ENCODE measurements at places on chromosomes 6 and 20. TPM values are rescaled to one million over a fixed set of nuclear protein-coding genes. Genes with fewer than 3 reads are reported as not detected.

DNA sequence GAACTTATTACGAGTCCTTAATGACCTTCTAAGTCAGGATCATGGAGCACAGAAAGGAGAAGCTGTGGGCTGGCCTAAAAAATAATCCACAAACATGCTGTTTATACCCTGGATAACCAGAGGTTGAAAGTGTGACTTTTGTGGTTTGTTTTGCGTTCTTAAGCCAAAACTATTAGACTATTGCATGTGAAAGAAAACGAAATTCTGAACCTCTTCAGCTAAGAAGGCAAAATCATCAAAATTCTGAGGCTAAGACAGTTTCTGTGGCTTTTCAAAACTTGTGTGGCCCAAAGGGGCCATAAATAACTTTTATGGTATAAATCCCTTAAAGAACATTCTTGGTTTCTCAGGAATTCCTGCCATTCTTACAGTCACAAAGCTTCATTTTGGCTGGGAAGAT, 251.0 kb downstream of the UST start:
- peaks cover 5% of the 10 kb centered on the region for H3K27me3 ChIP-seq
- H3K36me3 ChIP-seq = peaks cover 9% of the 10 kb centered on the region
- no peak overlapping the region for H3K27ac ChIP-seq
- DNase-seq = no peak
- H3K4me3 ChIP-seq = no peak overlapping the region
- H3K4me1 ChIP-seq = peaks cover 23% of the 10 kb centered on the region

DNA sequence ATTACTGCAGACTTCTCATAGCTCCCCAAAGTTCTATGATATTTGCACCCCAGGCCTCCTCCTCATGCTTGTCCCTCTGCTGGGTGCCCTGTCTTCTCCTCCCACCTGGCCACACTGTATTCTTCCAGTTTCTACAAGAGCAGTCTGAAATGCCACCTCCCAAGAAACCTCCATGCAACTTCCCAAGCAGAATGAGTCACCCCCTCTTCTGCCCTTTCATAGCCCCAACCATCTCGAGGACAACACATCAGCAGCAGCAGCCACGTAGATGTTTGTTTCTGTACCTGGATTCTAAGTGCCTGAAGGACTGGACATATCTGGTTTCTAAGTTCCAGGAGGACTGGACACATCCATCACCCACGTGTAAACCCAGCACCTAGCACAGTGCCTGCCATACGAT, 6.6 kb upstream of the ULBP2 start:
- DNase-seq = no peak
- H3K27me3 ChIP-seq = peaks cover 91% of the 10 kb centered on the region
- peak overlapping the region; percentile 20 for H3K27ac ChIP-seq
- peaks cover 35% of the 10 kb centered on the region for H3K4me1 ChIP-seq
- no peak overlapping the region for H3K4me3 ChIP-seq

The KIFC1 gene
- 167 TPM for total RNA-seq

DNA sequence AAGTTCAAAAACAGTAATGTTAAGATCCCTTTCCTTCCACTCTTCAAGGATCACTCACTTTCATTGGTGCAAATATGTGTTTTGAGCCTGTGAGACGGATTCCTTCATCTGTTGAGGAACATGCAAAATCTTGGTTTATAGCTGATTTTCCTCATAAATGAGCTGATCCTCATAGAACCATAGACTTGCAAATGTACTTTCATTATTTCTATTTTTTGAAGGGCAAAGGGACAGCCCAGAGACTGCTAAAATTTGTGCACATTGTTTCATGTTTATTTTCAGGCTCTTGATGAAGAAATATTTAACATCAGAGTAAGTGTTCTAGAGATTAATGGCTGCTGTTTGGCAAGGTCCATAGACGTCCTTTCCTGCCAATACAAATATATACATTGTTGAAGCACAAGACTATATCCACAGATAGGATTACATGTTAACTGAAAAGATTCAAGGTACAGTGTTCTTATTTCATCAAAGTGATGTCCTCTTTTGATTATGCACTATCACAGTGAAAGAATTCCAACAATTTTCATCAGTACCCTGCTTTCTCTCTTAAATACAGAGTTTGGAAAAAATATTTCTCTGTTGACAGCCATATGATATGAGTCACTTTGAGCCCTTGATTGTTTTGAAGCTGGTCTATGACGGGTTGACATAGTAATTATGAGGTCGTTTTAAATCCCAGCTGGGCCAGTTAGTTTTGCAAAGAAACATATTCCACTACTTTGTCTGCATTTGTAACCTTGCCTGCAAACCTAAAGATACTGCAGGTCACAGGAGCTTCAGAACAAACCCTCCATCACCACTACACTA, 95.7 kb downstream of the FILIP1 start:
- no peaks in the 10 kb centered on the region for H3K4me1 ChIP-seq
- DNase-seq = no peak
- H3K4me3 ChIP-seq = no peak overlapping the region
- no peaks in the 10 kb centered on the region for H3K36me3 ChIP-seq

- DNase-seq = peak; percentile 49
- H3K27me3 ChIP-seq = peaks cover 24% of the 10 kb centered on the region
- H3K27ac ChIP-seq = peak within 1 kb of the TSS; percentile 97
- peaks cover 30% of the 10 kb centered on the region for H3K36me3 ChIP-seq
- peaks cover 37% of the 10 kb centered on the region for H3K4me1 ChIP-seq
Measured at GRCh38 chr20:51542571-51543421, at the start of gene NFATC2. TSS of gene NFATC2 (minus strand) at chr20:51542719. CDS start at chr20:51542499, 220 bp downstream.

DNA sequence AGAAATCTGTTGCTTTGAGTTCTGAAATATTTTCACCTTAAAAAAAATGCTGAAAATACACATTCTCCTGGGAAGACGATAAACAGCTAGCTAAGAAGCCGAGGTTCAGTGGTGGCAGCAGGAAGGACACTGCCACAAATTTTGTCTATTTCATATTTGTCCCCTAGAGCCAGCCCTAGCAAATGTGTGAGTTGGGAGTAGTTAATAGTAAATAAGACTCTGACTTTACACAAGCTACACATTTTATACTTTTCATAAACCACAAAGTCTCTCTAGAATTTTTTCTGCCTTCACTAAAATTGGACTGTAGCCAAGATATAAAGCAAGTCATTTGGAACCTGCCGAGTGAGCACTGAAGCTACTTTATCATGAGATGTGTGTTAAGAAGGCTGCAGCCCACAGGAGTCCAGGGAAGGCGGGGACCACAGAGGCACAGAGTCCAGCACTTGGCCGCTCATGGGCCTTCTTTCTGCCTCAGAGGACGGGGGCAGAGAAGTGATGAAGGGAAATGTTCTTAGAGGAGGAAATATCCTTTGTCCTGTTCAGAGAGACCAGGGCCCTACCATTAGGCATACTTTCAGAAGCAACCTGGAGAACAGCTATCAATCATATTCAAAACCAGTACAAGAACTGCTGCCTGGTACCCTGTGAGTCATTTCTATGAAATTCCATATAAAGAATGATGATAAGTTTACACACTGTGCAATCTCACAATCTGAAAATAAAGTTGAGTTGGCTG, 241.7 kb upstream of the TAB2 start:
- H3K27ac ChIP-seq = no peak overlapping the region
- peaks cover 26% of the 10 kb centered on the region for H3K36me3 ChIP-seq
- H3K4me3 ChIP-seq = no peak overlapping the region

The TSPO2 gene
- not detected for total RNA-seq

- no peak for DNase-seq
- no peaks in the 10 kb centered on the region for H3K4me1 ChIP-seq
- no peak overlapping the region for H3K4me3 ChIP-seq
- no peaks in the 10 kb centered on the region for H3K27me3 ChIP-seq
- H3K27ac ChIP-seq = no peak overlapping the region
- H3K36me3 ChIP-seq = no peaks in the 10 kb centered on the region
Measured at GRCh38 chr6:85015396-85015990, 251.1 kb upstream of the TBX18 start.

GRCh38 chr6:12483712-12484111, 193.6 kb downstream of the EDN1 start:
- no peaks in the 10 kb centered on the region for H3K36me3 ChIP-seq
- no peak overlapping the region for H3K27ac ChIP-seq
- H3K4me1 ChIP-seq = peaks cover 10% of the 10 kb centered on the region
- DNase-seq = no peak
- peak overlapping the region; percentile 26 for H3K4me3 ChIP-seq

GRCh38 chr6:37391120-37391519, 37.3 kb downstream of the RNF8 start:
- peak overlapping the region; percentile 1 for H3K27ac ChIP-seq
- no peak for DNase-seq
- H3K4me1 ChIP-seq = peaks cover 6% of the 10 kb centered on the region
- H3K4me3 ChIP-seq = no peak overlapping the region

The FNDC1 gene
- total RNA-seq = not detected

DNA sequence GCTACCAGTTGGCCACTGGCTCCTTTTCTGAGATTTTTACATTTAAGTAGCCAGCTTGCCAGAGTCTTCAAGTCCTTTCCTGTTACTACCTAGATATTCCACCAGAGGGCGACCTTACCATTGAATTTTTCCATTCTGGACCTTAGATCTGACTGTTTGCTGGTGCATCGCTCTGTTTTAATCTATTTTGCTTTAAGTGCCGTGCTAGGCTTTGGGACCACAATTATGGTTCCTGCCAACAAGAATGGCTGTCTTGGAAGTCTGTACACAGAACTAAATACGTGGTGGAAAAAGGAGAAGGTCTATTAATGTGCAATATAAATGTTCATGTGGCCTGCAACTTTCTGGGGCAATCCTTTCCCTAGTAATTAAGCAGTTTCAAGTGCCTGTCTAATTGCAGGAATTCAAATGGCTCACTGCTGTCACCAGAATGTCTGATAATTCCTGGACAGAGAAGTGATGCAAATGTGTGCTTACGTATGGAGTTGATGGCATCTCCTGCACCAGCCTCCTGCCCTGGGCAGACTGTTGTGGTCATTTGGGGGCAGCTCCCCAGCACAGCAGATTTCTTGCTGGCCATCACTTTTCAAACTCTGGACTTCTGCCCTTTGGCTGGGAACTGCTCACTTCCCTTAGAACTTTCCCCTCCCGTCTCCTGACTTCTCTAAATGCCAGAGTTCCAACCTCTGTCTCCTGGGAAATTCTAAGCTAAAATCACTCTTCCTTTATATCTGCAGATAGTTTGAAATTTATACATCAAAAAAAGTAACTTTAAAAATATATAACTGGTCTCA, 5.6 kb upstream of the HLA-DOA start:
- no peak overlapping the region for H3K27ac ChIP-seq
- H3K4me1 ChIP-seq = peaks cover 26% of the 10 kb centered on the region
- peak; percentile 78 for DNase-seq
- H3K36me3 ChIP-seq = no peaks in the 10 kb centered on the region

DNA sequence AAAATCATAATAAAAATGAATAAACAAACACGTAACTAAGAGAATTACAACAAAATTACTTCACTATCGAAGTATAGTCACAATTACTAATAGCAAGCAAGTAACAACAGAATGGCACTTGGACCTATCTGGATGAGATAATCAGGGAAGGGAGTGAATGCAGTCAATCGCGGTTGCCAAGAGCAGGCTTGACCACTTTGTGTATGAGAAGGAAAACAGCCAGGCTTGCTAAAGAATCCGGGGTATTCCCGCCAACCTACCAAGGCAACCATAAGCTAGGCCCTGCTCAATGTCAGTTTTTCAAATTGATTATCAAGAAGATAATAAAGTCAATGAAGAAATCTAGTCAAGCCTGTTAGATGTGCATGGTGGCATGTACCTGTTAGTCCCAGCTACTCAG, 39.7 kb downstream of the PXDC1 start:
- H3K27ac ChIP-seq = no peak overlapping the region
- no peak for DNase-seq
- H3K27me3 ChIP-seq = peaks cover 7% of the 10 kb centered on the region
- H3K36me3 ChIP-seq = no peaks in the 10 kb centered on the region
